ENCODE measurements at places on chromosomes 7 and 10. TPM values are rescaled to one million over a fixed set of nuclear protein-coding genes. Genes with fewer than 3 reads are reported as not detected.
A peak's percentile ranks its signal among the peaks of the same experiment; 100 is the strongest.

The ADAM8 gene
- total RNA-seq: 0.55 TPM

DNA sequence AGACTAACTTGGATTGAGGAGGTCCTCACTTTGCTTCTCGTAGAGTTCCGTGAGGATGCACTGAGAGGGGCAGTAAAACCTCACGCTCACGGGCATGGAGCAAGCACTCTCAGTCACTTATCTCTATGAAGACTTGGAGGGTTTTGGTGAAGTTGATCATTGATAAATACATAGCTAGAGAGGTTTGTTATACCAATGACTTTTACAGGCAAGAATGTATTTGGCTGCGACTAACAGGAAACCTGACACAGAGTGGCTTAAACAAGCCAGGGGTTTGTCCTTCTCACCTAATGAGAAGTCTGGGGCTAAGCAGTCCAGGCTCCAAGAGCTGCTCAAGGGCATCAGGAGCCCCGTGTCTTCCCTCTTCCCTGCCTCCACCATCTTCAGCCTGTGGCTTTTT is 6.1 kb downstream of the BICC1 start:
- no peak for DNase-seq

The ASB10 gene
- total RNA-seq: not detected

The AFAP1L2 gene
- total RNA-seq: 1.6 TPM

DNA sequence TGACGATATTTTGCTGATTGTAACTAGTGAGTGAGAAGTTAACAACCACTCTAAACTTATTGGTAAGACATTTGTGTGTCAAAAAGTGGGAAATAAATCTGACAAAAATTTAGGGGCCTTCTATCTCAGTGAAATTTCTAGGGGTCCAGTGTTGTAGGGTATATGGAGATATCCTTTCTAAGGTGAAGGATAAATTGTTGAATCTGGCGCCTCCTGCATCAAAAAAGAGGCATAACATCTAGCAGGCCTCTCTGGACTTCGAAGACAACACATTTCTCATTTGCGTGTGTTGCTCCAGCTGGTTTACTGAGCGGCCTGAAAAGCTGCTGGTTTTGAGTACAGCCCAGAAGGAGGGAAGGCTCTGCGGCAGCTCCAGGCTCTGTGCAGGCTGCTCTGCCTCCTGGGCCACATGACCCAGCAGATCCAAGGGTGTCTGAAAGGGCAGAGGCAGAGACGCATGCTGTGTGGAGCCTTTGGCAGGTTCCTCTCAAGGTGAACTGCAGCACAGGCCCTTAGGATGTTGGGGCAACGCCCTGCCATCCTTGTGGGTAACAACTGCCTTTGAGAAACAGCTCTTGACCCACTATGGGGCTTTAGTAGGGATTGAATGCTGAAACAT is 72.4 kb downstream of the LMBR1 start:
- DNase-seq: no peak

The HOXA3 gene
- 12.0 TPM for total RNA-seq

DNA sequence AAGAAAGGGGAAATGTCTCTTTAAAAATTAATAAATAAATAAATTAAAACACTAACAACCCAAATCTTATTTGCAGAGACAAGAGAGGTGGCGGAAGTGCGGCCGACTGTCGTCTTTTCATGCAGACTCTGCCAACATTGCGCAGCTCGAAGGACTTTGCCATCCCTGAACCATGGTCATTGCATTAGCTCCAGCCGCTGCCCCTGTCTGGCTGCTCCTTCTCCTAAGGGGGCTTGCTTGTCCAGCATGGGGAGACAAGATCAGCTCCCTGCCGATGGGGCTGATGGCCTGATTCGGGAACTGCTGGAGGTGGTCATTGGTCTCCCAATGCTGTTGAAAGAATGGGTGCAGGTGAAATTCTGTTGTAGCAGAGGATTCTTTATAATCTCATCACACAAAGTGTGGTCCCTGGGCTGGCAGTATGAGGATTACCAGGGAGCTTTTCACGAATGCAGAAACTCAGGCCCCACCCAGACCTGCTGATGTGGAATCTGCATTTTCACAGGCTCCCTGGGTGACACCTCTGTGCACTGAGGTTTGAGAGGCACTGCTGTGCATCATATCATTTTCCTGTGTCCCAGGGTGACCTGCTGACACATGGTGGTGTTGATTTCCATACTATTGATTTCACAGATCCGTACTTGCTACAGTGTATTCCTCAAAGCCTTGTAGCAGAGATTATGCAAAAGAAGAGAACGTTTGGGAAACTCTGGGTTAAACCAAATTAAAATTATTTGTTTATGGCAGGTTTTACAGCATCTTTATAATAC is 172.4 kb upstream of the ZMIZ1 start:
- no peak for DNase-seq

The ARMC10 gene
- 29.8 TPM for total RNA-seq

GRCh38 chr7:54543051-54543488 is 895 bp downstream of the VSTM2A start:
- peak; percentile 14 for DNase-seq

- DNase-seq: no peak
These were observed 71.3 kb downstream of the PAX2 start for GRCh38 chr10:100816671-100817070.

The UNC5B gene
- total RNA-seq: 2.5 TPM

- peak; percentile 81 for DNase-seq
These were observed 7.4 kb downstream of the IGF2BP3 start for GRCh38 chr7:23462846-23463245.

GRCh38 chr7:81618396-81619014 is 151.3 kb downstream of the HGF start:
- peak; percentile 86 for DNase-seq

- no peak for DNase-seq
These were observed 490.5 kb downstream of the TCERG1L start for GRCh38 chr10:130820880-130821482.

The GPR15LG gene
- not detected for total RNA-seq

- no peak for DNase-seq
These were observed 64.3 kb upstream of the ANTXRL start for GRCh38 chr10:46222364-46222935.

- no peak for DNase-seq
These were observed 599.6 kb upstream of the GHITM start for GRCh38 chr10:83539528-83540308.

DNA sequence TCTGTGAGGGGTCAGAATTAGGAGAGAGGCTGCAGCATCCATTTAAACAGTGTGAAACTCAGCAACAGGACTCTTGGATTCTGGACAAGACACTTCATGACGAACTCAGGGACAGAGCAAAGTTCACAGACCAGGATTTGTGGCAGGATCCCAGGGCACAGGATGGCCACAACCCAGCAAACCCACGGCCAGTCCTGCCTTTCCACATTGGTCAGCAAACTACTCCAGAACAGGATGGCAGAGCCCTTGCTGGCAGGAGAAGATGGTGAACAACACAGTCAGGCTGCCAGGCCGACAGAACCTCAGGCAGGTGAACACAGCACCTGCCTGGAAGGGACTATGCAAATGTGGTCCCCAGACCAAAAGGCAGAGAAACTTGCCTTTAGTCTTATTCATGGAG is 34.4 kb downstream of the VSTM4 start:
- no peak for DNase-seq

The FAM204A gene
- 68.7 TPM for total RNA-seq

DNA sequence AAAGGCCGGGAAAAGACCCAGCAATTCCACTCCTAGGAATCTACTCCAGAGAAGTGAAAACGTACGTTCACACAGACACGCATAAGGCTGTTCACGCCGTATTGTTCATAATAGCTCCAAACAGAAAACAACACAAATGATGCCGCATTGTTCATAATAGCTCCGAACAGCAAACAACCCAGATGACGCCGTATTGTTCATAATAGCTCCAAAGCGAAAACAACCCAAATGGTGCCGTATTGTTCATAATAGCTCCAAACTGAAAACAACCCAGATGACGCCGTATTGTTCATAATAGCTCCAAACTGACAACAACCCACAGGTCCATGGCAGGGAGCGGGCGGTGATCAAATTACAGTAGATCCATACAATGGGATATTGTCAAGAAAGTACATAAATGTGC is 85.2 kb upstream of the DNAAF5 start:
- DNase-seq: no peak

DNA sequence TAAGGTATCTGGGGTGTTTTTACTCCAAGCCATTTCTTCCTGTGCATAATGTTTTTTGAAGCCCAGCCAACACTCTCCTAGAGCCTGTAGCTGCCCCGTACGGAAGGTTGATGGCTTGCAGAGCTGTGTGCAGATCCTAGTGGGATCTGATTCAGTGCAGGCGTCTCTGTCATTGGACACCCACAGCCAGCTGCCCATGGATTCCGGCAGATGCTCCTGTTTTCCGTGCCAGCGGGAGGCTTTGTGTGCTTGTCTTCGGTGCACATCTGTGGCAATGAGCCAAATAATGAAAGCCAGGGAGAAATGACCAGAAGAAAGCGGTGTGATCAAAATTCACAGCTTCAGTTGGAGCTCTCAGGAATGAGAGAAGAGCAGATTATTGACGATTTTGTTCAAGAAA is 426.4 kb downstream of the TYW1 start:
- no peak for DNase-seq

DNA sequence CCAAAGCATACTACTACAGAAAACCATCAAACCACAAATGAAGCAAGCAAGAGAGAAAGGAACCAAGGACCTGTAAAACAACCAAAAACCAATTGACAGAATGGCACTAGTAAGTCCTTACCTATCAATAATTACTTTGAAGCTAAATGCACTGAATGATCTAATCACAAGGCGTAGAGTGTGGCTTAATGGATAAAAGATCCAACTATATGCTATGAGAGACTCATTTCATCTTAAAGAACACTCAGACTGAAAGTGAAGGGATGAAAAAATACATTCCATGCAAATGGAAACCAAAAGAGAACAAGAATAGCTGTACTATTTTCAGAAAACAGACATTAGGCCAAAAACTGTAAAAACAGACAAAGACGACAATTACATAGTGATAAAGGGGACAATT is 70.7 kb downstream of the CRPPA start:
- no peak for DNase-seq

GRCh38 chr10:30103595-30104320 is 44.4 kb upstream of the JCAD start:
- peak; percentile 62 for DNase-seq

The MLXIPL gene
- total RNA-seq: not detected

- DNase-seq: no peak
These were observed 169.0 kb upstream of the PHYHIPL start for GRCh38 chr10:59007307-59008025.

The LRIT1 gene
- total RNA-seq: not detected

The WDR86 gene
- not detected for total RNA-seq

GRCh38 chr10:78328592-78329404 is 295.1 kb downstream of the RPS24 start:
- DNase-seq: no peak

GRCh38 chr10:73097305-73097670 is 622 bp upstream of the P4HA1 start:
- DNase-seq: no peak

GRCh38 chr7:158414002-158414401 is 173.6 kb downstream of the PTPRN2 start:
- no peak for DNase-seq

DNA sequence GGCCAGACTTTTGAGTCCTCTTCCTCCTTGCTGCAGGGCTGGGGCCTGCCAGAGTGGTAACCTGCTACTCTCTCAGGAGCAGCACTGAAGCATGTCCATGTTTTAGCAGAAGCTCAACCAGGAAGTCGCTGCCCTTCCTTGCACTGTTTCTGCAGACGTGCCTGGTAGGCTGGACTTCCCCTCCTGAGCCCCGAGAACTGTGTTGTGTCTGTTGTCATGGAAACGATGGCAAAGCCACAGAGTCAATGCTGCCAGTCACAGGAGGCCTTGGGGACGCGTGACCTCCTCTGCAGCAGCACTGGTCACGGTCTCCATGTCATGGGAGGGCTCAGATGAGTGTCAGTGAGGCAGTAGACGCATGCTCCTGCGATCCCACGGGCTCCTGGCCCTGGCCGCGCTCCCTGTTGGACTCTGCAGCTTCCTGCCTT is 145.5 kb downstream of the FANK1 start:
- peak; percentile 98 for DNase-seq

GRCh38 chr7:22417349-22417748 is 60.4 kb upstream of the RAPGEF5 start:
- DNase-seq: no peak

- no peak for DNase-seq
These were observed 81.6 kb upstream of the SAMD8 start for GRCh38 chr10:75029857-75030256.

The GNA12 gene
- 56.0 TPM for total RNA-seq

GRCh38 chr7:155847821-155848435 is 35.7 kb upstream of the SHH start:
- no peak for DNase-seq

The PNLIPRP3 gene
- not detected for total RNA-seq

GRCh38 chr7:53191836-53192443 is 156.5 kb downstream of the POM121L12 start:
- DNase-seq: peak; percentile 54

GRCh38 chr7:29084832-29085231 is 61.5 kb downstream of the CPVL start:
- DNase-seq: no peak

The NFE2L3 gene
- 28.4 TPM for total RNA-seq

The SEMA3E gene
- total RNA-seq: not detected

DNA sequence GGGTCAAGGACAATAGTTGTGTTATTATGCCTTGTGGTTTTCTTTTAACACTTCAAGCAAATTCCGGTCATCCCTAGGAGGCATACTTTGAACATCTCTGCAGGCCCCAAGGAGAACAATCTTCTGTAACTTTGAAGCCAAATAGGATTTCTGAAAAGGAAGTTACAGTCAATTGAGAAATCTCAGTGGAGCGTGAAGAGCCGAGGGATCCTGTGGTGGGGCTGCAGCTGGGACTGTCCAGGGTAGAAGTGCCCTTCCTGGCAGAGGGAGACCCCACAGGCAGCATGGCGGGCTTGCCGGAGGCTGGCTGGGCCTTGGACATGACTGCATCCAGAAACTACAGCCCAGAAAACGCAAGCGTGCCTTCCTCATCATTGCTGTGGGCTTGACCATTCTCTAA is 179.7 kb downstream of the PTPN20 start:
- no peak for DNase-seq

- no peak for DNase-seq
These were observed 15.0 kb downstream of the CEP41 start for GRCh38 chr7:130425796-130426195.

DNA sequence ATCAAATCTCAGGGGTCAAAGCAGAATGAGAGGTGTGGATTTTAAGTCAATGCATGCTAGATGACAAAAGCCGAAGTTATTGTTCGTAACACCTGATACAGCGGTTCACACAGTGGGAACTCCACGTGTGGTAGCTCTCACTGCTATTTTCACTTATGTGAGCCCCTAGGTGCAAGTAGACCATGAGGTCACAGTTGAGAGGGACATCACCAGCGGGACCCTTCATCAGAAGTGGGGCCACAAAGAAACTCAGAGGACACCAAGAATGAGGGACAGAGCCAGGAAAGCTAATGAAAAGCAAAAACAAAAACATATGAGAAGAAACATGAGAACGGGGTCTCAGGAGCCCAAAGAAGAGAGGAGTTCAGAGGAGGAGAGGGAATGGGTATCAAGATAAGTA is 63.5 kb downstream of the ADAM12 start:
- DNase-seq: no peak

GRCh38 chr7:85815526-85815925 is 628.7 kb upstream of the SEMA3D start:
- no peak for DNase-seq
